ENCODE measurements at places on chromosomes 5 and 9.

GRCh38 chr9:99425124-99425523 lies 203.0 kb downstream of the SEC61B start:
- no peak for DNase-seq

GRCh38 chr5:79803007-79803406 lies 113.4 kb downstream of the CMYA5 start:
- DNase-seq, result peak; percentile 45

- no peak for DNase-seq
These were observed 129.1 kb downstream of the KCNIP1 start for GRCh38 chr5:170632985-170633234.

DNA sequence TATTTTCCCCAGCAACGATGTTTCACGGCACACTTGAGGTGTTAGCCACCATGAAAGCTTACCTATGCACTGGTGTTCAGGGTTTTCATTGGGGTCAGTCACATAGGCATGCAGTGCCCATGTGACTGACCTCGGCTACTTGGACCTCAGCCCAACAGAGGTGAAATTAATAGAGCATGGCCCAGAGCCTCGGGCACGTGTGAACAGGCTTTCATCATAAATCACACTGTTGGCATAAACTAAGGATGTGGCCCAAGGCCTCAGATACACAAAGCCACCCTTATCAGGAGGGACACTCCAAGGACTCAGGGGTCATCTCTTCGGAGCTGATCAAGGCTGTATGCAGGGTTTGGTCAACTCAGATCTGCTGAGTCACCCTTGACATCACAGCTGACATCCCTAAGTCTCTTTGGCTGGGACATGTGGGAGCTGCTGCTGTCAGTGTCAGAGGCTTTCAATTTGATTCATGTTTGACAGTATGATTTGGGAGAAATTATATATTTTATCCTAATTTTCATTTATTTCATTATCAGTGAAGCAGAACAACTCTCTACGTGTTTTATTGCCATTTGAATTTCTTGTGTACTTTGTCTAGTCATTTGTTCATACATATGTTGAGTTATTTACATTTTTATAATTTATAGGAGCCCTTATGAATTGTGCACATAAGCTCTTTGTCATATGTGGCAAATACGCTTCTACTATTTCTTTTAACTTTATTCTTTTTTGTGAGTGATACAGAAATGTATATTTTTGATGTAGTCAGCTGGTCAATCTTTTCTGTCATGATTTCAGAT lies 59.7 kb upstream of the ANKRD33B start:
- no peak for DNase-seq

DNA sequence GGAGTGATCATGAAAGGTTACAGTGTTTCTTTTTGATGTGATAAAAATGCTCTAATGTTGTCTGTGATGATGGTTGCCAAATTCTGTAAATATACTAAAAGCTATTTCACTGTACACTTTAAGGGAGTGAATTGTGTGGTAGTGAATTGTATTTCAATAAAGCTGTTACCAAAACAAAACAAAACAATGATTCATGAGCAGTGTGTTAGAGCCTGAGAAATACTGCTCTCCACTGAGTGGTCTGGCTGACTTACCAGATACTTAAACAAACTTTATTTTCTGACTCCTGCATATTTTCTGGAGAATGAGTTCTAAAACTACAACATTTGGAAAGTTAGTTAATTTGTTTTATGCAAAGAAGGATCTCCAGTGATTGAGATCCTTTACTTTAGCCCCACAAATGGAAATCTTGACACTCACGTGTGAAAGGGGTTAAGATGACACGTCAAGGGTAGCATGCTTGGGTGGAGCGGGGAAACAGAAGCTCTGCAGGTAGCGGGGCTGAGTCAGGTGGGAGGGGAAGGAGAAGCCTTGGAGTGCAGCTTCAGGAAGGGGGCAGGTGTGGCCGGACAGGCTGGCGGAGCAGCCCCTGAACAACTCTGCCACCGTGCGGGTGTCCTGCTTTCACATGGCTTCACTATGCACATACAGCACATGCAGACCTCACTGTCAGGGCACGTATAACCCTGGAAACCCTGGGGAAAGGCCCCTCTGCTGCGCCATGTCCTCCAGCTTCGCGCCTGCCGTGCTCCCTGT lies 256.7 kb downstream of the IRX1 start:
- no peak for DNase-seq

DNA sequence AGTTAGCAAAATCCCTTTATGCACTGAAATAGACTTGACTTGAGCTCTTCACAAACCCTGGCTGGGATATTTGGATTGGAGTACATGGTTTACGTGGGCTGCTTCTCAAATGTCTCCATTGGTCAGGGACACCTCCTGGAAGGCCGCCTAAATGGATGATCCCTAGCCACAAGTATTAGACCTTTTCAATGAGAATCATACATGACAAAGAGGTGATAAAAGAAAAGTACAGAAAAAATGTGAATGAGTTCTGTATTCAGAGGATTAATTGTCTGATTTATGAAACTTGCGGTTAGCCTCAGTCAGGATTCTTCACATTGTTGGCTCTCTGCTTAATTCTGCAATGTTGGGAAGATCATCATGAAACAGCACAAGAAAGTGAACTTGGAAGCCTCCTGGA lies 752.8 kb upstream of the ADAMTS16 start:
- DNase-seq, result no peak

DNA sequence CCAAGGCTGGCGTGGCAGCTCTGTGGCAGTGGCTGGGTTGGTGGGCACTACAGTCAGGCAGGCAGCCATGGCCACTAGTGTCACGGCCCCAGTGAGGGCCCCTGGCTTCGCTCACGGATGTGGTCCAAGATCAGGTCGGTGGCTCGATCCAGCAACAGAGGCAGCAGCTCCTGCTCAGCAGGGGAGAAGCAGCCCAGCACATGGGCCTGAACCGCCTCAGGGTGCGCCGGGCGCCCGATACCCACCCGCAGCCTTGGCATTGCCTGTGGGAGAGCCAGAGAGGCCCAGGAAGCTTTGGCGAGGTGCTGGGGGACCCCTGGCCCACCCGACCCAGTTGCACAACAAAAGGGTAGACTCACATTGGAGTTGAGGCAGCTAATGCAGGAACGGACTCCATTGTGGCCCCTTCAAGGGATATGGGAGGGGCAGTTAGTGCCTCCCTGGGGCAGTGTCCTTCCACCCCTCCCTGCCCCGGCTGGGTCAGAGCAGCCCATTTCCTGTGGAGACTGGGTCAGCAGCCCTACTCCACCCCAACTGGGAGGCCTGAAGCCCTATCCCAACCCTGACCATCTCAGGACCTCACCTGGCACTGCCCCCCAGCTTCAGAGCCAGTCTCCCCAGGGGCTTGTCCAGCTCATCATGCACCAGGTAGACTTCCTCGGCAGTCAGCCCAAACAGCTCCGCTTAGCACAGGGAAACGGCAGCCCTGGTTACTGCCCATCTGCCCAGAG lies 1.3 kb downstream of the PTRH1 start:
- DNase-seq, result no peak

- DNase-seq, result peak; percentile 64
These were observed 1819.8 kb upstream of the C9orf72 start for GRCh38 chr9:29393064-29393463.

- DNase-seq, result no peak
These were observed 449.6 kb upstream of the BRINP1 start for GRCh38 chr9:119818726-119819435.

DNA sequence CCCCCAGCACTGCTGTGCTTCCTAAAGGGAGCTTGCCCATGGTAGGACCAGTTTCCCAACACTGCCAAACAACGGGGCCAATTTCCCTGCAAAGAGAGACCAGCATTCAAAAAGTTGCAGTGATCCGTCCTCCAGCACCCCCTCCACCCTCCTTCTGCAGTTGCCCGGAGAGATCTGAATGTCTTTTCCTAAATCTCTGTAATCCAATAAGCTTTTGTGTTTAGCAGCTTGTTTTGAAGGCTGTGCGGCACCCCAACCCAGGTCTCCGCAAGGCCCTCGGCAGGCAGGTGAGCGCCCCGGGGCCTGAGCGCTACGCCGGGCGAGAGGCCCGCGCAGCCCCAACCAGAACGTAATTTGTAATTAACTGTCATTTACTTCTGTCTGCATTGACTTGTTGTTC lies 366.9 kb upstream of the IRX2 start:
- DNase-seq, result no peak

- DNase-seq, result no peak
These were observed 148.4 kb upstream of the TRPM3 start for GRCh38 chr9:71269859-71270258.

- no peak for DNase-seq
These were observed 38.2 kb downstream of the TRIP13 start for GRCh38 chr5:930866-931265.

DNA sequence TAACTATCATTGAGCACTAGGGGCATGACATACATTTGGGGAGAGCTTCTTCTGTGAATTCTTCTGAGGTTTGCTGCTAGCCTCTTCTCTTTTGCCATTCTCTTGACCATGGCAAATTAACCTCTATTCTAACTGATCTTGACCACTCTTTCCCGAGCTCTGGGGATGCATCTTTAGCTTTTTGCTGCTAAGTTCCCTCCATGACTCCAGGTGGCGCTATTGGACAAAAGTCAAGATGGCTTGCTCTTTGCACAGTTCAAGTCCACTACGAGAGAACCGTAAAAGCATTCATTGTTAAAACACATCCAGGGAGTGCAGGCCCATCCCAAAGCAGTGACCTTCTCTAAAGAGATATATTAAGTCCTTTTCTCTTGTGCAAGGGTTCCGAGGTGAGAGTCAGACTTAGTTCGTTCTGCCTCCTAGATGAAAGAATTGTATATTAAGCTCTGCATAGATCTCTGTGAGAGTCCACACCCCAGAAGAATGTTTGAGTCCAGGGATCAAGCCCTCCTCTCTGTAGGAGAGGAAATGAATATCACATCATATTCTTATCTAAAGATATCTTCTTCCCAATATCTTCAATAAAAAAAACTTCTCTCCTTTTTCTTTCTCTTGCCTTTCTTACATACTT lies 1152.9 kb upstream of the CDH6 start:
- peak; percentile 61 for DNase-seq

DNA sequence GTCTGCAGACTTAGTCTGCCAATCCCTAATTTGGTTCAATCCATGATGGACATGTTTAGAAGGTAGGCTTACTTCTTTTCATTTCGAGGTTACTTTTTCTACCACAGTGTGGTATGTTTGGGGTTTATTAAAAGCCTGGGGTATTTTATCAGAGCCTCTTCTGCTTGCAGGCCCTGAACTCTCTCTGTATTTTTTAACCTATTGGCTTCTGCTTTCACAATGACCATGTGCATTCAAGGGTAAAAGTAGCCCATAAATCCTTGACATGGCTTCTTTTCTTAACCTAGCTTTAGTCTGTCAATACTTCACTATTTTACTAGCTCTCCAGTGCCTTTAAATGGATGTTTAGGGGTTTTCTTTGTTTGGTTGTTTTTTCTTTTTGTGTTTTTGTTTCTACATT lies 286.6 kb downstream of the FER start:
- DNase-seq, result no peak

- DNase-seq, result no peak
These were observed 12.4 kb downstream of the LHX3 start for GRCh38 chr9:136192289-136193126.

GRCh38 chr9:98195671-98196070 lies 3.2 kb upstream of the CORO2A start:
- no peak for DNase-seq

DNA sequence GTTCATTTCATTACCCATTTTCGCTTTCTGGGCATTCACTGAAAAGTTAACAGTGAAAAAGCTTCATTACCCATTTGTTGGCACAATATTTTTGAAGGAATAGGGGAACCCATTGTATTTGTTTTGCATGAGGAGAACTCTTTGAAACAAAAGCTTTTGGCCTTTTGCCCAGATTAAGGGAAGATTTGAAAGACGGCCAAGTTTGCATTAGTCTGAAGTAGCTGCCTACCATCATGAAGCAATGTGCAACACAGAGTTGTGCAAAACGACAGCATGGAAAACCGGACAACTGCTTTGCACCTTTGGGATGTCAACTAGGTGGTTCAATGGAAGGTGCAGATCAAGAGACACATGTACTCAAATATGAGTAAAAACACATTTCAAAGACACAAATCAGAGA lies 84.9 kb downstream of the TRPM3 start:
- DNase-seq, result no peak

DNA sequence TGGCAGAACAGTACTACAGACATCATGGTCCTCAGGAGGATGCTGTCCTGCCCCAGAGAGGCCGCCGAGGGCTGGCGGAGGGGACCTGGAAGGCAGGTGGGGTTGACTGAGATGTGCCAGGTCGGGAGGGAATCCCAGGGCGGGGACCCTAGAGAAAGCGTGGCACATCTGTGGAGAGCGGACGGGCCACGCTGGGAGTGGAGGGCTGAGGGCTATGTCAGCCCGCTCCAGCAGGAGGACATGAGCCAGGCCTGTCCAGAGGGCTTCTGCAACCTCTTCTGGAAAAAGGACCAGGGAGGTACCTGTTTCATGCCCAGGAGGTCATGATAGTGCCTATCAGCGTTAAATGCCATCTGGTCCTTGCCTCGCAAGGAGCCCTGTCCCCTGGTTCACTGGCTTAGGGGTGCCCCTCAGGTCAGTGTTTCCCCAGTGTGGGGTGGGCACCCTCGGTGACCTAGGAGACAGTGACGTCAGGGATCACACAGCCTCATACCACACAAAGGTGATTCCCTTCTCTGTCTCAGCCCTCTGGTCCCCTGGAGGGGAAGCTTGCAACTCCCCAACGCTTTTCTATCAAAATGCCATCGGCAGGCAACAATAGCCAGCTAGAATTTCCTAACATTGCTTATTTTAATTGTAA lies 103.6 kb upstream of the IER5L start:
- no peak for DNase-seq

DNA sequence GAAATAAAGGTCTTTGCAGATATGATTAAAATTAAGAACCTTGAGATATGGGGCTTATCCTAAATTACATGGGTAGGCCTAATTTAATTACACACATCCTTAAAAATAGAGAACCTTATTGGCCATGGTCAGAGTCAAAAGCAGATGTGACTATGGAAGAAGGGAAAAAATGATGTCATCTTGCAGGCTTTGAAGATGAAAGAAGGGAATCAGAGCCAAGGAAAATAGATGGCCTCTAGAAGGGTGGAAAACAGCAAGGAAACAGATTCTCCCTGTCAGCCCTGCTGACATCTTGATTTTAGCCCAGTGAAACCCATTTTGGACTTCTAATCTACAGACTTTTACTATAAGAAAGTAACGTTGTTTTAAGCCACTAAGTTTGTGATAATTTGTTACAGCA lies 37.6 kb upstream of the KCNN2 start:
- no peak for DNase-seq

DNA sequence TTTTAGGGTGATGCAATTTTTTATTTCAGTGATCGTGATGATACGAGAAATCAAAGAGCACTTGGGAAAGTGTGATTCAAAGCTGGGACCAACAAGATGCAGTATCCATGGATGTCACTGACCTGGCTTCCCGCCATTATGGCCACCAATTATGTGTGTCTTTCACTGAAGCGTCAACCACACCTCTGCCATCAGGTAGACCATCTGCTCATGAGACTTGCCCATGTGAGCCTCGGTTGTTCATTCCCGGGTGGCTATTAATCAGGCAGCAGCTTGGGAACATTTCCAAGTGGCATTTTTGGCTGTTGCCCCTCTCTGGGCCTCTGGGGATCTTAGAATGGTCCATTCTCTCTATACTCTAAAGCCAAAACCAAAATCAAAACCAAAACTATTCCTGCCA lies 436.0 kb upstream of the ADAMTSL1 start:
- DNase-seq, result no peak

GRCh38 chr5:169004551-169004950 lies 296.4 kb downstream of the SLIT3 start:
- no peak for DNase-seq

- no peak for DNase-seq
These were observed 450.5 kb downstream of the AGTPBP1 start for GRCh38 chr9:85291266-85291665.

GRCh38 chr9:133464638-133465037 lies 4.9 kb downstream of the CACFD1 start:
- no peak for DNase-seq

GRCh38 chr9:76215066-76215465 lies 179.2 kb downstream of the RFK start:
- peak; percentile 74 for DNase-seq
